ENCODE measurements at places on chromosomes 13 and 19.

DNA sequence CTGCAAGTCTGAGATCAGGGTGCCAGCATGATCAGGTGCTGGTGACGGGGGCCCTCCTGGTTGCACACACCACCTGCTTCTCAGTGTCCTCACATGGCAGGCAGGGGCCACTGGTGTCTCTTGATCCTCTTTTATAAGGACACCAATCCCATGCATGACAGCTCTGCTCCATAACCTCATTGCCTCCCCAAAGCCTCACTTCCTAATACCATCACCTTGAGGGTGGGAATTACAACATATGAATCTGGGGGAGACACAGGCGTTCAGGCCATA, 15.0 kb upstream of the MIER2 start:
- no peak for DNase-seq

DNA sequence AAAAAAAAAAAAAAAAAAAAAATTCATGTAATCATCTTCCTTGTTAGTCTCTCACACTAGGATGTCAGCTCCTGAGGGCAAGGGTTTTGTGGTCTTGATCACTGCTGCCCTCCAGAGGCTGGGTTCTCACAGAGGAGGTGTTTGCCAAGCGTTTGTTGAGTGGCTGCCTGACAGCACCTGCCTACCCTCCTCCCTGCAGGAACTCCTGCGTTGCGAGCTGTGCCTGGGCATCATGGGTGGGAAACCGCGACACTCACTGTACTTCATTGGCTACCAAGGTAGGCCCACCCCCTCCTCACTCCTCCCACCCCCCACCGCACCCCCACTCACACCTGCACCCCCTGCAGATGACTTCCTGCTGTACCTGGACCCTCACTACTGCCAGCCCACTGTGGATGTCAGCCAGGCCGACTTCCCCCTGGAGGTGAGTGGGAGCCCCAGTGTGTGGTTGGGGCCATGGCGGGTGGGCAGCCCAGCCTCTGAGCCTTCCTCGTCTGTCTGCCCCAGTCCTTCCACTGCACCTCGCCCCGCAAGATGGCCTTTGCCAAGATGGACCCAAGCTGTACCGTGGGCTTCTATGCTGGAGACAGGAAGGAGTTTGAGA, 8.1 kb downstream of the ATG4D start:
- no peak for DNase-seq

DNA sequence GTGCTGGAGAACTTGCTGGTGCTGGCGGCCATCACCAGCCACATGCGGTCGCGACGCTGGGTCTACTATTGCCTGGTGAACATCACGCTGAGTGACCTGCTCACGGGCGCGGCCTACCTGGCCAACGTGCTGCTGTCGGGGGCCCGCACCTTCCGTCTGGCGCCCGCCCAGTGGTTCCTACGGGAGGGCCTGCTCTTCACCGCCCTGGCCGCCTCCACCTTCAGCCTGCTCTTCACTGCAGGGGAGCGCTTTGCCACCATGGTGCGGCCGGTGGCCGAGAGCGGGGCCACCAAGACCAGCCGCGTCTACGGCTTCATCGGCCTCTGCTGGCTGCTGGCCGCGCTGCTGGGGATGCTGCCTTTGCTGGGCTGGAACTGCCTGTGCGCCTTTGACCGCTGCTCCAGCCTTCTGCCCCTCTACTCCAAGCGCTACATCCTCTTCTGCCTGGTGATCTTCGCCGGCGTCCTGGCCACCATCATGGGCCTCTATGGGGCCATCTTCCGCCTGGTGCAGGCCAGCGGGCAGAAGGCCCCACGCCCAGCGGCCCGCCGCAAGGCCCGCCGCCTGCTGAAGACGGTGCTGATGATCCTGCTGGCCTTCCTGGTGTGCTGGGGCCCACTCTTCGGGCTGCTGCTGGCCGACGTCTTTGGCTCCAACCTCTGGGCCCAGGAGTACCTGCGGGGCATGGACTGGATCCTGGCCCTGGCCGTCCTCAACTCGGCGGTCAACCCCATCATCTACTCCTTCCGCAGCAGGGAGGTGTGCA, 587 bp downstream of the S1PR4 start:
- DNase-seq = no peak

GRCh38 chr19:16380314-16380695, 55.7 kb downstream of the KLF2 start:
- DNase-seq = no peak

DNA sequence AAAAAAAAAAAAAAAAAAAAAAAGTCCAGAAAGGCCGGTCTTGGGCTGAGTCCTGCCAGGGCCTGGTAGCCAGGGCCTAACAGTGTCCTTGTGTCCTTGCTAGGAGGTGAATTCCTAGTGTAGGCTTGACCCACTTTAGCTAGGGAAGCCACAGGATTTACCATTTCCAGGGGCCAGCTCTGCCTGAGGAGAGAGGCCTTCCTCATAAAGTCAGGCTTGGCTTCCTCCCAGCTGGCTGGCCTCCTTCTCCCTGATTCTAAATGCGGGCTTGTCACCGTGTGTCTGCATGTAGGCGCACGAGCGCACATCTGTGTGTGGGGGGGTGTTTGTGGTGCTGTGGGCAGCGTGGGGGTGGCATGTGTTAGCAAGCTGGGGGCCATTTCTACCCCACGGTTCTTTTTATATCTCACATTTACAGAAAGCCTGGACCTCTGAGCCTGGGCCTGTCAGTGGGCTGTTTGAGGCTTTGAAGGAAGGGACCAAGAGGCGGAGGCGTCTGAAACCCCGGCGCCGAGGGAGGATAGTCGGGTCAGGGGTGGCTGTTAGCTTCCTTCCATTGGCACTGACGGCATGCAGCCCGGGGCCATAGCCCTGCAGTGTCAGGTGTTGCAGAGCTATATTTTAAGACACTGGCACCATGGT, 31.7 kb downstream of the IER2 start:
- no peak for DNase-seq

DNA sequence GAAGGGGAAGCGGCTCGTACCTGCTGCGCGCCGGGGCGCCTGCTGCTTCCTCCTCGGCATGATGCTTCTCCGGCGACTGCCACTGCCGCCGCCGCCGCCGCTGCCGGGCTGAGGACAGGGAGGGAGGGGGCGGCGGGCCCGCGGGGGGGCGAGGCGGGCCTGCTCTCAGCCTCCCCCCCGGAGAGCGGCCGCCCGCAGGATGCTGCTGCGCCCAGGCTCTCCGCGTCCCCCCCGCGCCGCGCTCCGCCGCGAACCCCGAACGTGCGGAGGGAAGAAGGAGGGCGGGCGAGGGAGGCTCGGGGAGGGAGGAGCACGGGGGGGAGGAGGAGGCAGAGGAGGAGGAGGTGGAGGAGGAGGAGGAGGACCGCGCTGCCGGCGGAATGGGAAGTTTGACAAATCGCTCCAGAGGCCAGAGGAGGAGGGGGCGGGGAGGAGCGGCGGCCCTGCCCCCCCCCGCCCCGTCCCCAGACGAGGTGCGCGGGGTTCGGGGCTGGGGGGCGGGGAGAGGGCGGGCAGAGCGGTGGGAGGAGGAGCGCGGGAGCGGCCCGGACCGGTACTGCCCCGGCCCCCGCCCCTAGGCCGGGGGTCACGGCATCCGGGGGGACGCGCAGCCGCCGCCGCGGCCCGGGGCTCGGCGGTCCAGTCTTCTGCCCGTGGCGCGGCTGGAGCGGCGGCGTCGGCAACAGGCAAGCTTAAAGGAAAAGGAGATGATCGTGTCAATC, at the start of gene TSHZ3:
Gene TSHZ3 (minus strand): TSS at position 277 of the 722 bp plus-strand sequence. CDS start 217 bp downstream, at position 60.
- DNase-seq = no peak

- DNase-seq = peak; percentile 78
These were observed 131.3 kb downstream of the STK24 start for GRCh38 chr13:98445340-98446233.

Measured in 8988T (cell line).